ENCODE measurements at places on chromosomes 2 and 18. TPM values are rescaled to one million over a fixed set of nuclear protein-coding genes. Genes with fewer than 3 reads are reported as not detected.

TMEM247 gene
- not detected for total RNA-seq

SRD5A2 gene
- total RNA-seq = not detected

OSR1 gene
- total RNA-seq = 8.8 TPM

TLX2 gene
- not detected for total RNA-seq

ANO7 gene
- total RNA-seq = 0.89 TPM

FOXD4L1 gene
- not detected for total RNA-seq

CCDC102B gene
- total RNA-seq = 10.4 TPM

- DNase-seq = peak; percentile 36
These were observed 3.7 kb upstream of the ALPK2 start for GRCh38 chr18:58632552-58632951.

GRCh38 chr2:43060390-43061016 is 165.9 kb downstream of the ZFP36L2 start:
- no peak for DNase-seq

DNA sequence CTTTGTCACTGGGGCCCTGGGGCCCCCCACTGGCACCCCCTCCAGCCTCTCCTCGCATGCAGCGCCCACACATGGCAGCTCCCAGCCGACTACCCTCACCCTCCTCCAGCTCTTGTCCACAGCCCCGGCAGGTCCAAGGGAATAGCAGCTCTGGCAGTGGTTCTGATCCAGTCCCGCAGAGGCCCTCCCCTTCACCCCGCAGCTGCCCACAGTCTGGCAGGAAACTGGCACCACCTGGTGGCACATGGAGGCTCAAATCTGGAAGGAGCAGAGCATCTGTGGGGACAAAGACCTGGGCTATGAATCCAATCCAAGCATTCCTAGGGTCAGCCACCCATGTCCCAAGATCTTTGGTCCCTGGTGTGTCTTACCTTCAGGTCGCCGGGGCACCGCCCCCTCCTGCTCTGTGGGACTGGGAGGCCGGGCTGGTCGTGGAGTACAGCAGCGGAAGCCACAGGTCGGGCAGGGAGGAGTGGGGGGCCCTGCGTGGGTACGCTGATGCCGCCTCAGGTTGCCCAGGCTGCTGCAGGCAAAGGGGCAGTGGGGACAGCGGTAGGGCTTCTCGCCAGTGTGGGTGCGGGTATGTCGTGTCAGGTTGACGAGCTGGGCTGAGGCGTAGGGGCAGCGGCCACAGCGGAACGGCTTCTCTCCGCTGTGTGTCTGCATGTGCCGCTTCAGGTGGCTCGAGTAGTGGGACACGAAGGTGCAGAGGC is 2.3 kb downstream of the ZNF513 start:
- peak; percentile 70 for DNase-seq

GRCh38 chr2:13201924-13202323 is 485.2 kb downstream of the TRIB2 start:
- DNase-seq = no peak

GRCh38 chr18:37962316-37962966 is 396.8 kb upstream of the CELF4 start:
- no peak for DNase-seq

GRCh38 chr2:45275242-45275805 is 266.1 kb upstream of the SIX2 start:
- DNase-seq = no peak

- DNase-seq = no peak
These were observed 195.5 kb upstream of the ACVR2A start for GRCh38 chr2:147649286-147649685.

DNA sequence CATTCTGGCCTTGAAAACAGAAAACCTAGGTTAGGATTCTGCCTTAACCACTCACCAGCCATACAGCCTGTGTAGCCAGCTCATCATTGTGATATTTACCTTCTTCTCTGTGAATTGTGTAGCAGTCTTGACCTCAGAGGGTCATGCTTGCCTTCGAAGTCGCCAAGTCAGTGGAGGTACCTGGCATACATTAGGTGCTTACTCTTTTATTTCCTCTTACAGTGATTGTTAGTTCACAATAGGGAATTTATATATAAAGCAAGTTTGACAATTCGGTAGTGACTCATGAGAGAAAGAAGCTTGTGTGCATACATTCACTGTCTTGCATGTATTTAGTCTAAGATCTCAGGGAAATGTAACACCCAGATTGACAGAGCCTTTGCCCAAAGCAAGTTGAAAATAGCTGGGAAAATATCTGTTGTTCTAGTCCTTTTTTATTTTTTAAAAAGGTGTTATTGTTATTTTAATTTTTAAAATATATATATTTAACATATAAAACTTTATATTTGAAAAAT is 290.6 kb downstream of the PTGR3 start:
- DNase-seq = no peak

- DNase-seq = no peak
These were observed 143.9 kb upstream of the DLX2 start for GRCh38 chr2:172246649-172247048.

DNA sequence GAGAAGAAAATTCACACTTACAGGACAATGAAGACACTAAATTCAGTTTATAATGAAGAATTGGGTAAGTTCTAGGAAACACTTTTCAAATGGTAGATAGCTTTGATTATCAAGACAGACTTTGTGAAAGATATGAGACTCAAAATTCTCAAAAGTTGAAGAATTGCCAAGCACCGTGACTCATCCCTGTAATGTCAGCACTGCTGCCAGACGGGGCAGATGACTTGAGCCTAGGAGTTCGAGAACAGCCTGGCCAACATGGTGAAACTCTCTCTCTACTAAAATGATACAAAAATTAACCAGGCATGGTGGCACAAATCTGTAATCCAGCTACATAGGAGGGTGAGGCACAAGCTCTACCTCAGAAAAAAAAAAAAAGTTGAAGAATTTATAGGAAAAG is 1820.1 kb upstream of the LRRTM1 start:
- no peak for DNase-seq

GRCh38 chr2:164430166-164430783 is 191.0 kb downstream of the GRB14 start:
- no peak for DNase-seq

DNA sequence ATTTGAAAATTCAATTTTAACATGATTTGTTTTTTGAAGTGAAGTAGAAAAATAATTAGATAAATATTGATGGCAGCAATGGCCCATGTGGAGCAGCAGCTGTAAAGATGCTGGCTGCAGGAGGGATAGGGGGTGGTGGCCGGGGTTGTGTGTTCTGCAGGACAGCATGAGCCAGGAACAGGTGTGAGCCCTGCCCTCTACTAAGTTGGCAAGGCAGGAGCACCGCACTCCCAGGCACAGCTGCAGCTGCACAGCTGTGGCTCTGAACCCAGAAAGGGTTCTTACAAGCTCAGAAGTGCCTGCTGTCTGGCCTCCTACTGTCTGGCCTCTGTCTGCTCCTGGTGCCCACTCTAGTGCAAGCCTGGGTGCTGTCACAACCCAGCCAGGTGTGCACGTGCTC is 10.0 kb upstream of the DUSP19 start:
- DNase-seq = no peak

Data from right cardiac atrium (tissue), 5 donors.